ENCODE measurements at places on chromosomes 7 and 10.

- no peak for DNase-seq
These were observed 147.3 kb upstream of the TMEM196 start for GRCh38 chr7:19920705-19921104.

- no peak for DNase-seq
These were observed 30.1 kb upstream of the DNAAF5 start for GRCh38 chr7:696426-696811.

- no peak for DNase-seq
These were observed 5.8 kb downstream of the AIFM2 start for GRCh38 chr10:70126700-70127395.

GRCh38 chr7:155266440-155266839 is 31.2 kb upstream of the INSIG1 start:
- DNase-seq = no peak

- no peak for DNase-seq
These were observed 40.7 kb upstream of the SDK1 start for GRCh38 chr7:3260401-3260715.

All from stimulated activated naive CD4-positive, alpha-beta T cell (primary cell).